ENCODE measurements at places on chromosomes 1 and 21. TPM values are rescaled to one million over a fixed set of nuclear protein-coding genes. Genes with fewer than 3 reads are reported as not detected.

DNA sequence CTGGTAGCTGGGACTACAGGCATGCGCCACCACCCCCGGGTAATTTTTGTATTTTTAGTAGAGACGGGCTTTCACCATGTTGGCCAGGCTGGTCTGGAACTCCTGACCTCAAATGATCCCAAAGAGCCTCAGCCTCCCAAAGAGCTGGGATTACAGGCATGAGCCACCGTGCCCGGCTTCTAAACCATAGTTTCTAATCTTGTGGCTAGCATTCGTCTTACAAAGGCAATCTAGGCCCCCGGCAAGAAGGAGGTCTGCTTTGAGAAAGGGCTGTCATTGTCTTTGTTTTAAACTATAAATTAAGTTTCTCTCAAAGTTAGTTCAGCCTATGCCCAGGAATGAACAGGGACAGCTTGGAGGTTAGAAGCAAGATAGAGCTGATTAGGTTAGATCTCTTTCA, 10.3 kb upstream of the L1TD1 start:
- no peaks in the 10 kb centered on the region for H3K27me3 ChIP-seq
- H3K27ac ChIP-seq = no peak overlapping the region
- H3K4me1 ChIP-seq = no peaks in the 10 kb centered on the region
- no peak for DNase-seq
- H3K4me3 ChIP-seq = no peak overlapping the region
- H3K36me3 ChIP-seq = no peaks in the 10 kb centered on the region

GRCh38 chr1:25257196-25257595, 9.9 kb upstream of the RSRP1 start:
- no peaks in the 10 kb centered on the region for H3K36me3 ChIP-seq
- no peaks in the 10 kb centered on the region for H3K4me1 ChIP-seq
- no peak overlapping the region for H3K4me3 ChIP-seq
- no peak for DNase-seq
- H3K27ac ChIP-seq = no peak overlapping the region
- no peaks in the 10 kb centered on the region for H3K27me3 ChIP-seq

DNA sequence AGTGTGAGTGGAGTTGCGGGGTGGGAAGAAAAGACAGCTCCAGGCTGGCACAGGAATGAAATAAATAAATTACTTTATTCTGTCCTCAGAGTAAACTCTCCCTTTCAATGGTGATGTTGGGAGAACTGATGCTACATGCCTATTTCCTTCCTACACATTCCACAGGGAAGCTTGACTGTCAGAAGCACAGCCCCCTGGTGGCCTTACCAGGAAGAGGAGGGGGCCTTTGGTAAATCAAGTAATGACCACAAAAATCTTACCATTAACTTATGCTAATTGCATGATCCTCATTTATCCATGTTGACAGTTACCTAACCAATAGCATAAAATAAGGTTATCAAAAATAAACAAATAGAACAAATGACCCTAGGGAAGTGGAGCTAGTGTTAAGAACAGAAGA, 605.0 kb upstream of the PKN2 start:
- H3K36me3 ChIP-seq = no peaks in the 10 kb centered on the region
- no peaks in the 10 kb centered on the region for H3K27me3 ChIP-seq
- H3K27ac ChIP-seq = no peak overlapping the region
- H3K4me1 ChIP-seq = no peaks in the 10 kb centered on the region
- H3K4me3 ChIP-seq = no peak overlapping the region

DNA sequence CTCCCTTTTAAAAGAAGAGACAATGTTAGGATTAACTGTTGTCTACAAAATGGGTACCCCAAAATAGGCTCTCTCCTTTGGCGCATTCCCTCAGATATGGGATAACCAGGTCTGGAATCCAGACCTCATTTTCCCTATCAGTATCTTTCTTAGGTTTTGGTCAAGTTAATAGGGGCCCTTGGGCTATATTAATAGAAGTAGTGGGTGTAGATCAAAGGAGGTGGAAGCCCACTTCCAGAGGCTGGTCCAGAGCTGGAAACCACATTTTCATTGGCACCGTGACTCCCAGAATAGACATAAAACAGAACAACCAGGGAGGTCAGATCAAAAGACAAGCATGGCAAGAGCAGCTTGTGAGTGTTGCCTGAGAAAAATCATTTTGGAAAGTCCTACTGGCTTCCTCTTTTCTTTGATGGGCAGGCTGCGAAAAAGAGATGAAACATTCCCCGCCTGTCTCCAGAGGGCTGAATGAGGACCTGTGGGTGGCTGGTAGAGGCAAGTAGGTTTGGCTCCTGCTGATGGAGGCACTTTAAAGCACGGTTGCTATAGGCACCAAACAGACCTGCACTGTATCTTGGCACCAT, 25.8 kb upstream of the KIF21B start:
- H3K4me3 ChIP-seq = no peak overlapping the region
- no peak for DNase-seq
- H3K27ac ChIP-seq = no peak overlapping the region
- no peaks in the 10 kb centered on the region for H3K36me3 ChIP-seq
- no peaks in the 10 kb centered on the region for H3K27me3 ChIP-seq

The AMPD1 gene
- total RNA-seq = 0.52 TPM

The EFCAB7 gene
- total RNA-seq = 3.0 TPM

The BLACAT1 gene
- total RNA-seq = 0.21 TPM

DNA sequence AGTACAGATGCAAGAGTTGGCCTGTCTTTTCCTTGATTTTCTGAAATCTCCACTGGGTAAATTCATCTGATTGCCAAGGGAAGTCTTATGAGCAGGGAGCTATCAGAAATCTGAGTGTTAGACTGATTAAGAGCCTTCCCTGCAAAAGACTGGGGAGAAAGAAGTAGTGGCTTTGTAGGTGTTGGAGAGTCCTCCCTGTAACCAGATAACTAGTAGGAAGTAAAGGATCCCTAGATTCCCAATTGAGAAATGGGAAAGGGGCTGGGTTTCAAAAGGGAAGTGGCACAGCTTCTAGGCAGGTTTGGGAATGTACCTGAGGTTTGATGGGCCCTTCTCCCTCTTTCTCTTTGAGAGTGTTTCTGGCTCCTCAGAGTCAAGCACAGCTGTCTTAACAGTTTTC, 2.1 kb downstream of the TLCD4 start:
- H3K4me1 ChIP-seq = peaks cover 2% of the 10 kb centered on the region
- no peaks in the 10 kb centered on the region for H3K27me3 ChIP-seq
- H3K36me3 ChIP-seq = no peaks in the 10 kb centered on the region
- H3K4me3 ChIP-seq = no peak overlapping the region
- DNase-seq = no peak
- H3K27ac ChIP-seq = no peak overlapping the region

- H3K4me3 ChIP-seq = no peak overlapping the region
- no peaks in the 10 kb centered on the region for H3K27me3 ChIP-seq
- no peaks in the 10 kb centered on the region for H3K4me1 ChIP-seq
- no peak for DNase-seq
- no peaks in the 10 kb centered on the region for H3K36me3 ChIP-seq
These were observed 6.1 kb upstream of the LDLRAP1 start for GRCh38 chr1:25537153-25537831.

The LCE3D gene
- not detected for total RNA-seq

GRCh38 chr1:205680073-205680851, at the start of gene SLC45A3:
Gene SLC45A3, minus strand, starts transcription at chr1:205680509. Its CDS starts 15,853 bp downstream, at chr1:205664656.
- peak within 1 kb of the TSS; percentile 78 for H3K27ac ChIP-seq
- no peaks in the 10 kb centered on the region for H3K27me3 ChIP-seq
- no peaks in the 10 kb centered on the region for H3K4me1 ChIP-seq
- H3K36me3 ChIP-seq = no peaks in the 10 kb centered on the region

The NBPF15 gene
- 43.8 TPM for total RNA-seq

DNA sequence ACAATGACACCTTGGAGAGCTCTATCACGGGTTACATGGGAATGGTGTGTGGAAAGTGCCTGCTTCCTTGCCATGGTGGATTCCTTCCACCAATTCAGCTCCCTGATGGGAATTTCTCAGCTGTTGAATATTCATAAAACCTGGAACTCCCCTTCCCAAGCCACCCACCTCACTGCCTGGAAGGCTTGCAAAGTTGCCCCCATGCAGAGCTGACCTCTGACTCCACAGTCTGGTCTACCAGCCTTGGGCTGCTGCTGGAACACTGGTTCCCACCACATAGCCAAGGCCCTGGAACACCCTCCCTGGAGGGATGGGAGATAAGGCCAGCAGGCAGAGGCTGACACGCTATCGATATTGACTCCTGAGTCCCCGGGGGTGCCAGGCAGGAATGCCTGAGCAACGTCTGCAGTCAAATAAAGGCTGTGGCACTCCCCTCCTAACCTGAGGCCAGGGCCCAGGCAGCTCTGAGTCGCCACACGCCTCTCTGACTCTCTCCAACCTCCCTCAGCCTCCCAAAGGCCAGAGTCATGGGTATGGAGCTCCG, 8.8 kb downstream of the CCDC24 start:
- H3K36me3 ChIP-seq = no peaks in the 10 kb centered on the region
- no peaks in the 10 kb centered on the region for H3K4me1 ChIP-seq
- no peak overlapping the region for H3K27ac ChIP-seq

DNA sequence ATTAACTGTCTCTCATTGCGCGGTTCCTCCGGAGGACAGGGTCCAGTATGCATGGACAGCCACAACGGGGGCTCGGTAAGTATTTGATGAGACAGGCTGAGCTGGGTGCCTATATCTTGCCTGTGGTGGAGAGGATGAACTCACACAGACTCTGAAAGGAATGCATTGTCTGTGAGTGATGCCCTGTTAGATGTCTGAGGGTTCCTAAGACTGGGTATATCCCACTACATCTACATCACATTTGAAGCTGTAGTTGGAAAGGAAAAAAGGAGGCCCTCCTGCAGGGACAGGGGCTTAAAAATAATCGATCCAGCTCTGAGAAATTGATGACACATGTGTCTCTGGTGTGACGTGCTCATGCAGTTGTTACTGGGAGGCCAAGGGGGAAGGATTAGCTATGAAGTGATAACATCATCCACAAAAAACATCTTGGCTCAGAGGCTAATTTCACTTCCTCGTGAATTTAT, 1.9 kb downstream of the ADARB1 start:
- no peak for DNase-seq
- H3K36me3 ChIP-seq = no peaks in the 10 kb centered on the region
- no peaks in the 10 kb centered on the region for H3K27me3 ChIP-seq
- H3K4me1 ChIP-seq = peaks cover 3% of the 10 kb centered on the region
- no peak overlapping the region for H3K27ac ChIP-seq

GRCh38 chr1:155463865-155464650, 98.5 kb downstream of the ASH1L start:
- no peak overlapping the region for H3K4me3 ChIP-seq
- no peak for DNase-seq
- H3K36me3 ChIP-seq = no peaks in the 10 kb centered on the region
- no peak overlapping the region for H3K27ac ChIP-seq
- no peaks in the 10 kb centered on the region for H3K27me3 ChIP-seq

- no peak overlapping the region for H3K27ac ChIP-seq
- no peaks in the 10 kb centered on the region for H3K36me3 ChIP-seq
These were observed 176.0 kb upstream of the NRIP1 start for GRCh38 chr21:15240848-15241247.

DNA sequence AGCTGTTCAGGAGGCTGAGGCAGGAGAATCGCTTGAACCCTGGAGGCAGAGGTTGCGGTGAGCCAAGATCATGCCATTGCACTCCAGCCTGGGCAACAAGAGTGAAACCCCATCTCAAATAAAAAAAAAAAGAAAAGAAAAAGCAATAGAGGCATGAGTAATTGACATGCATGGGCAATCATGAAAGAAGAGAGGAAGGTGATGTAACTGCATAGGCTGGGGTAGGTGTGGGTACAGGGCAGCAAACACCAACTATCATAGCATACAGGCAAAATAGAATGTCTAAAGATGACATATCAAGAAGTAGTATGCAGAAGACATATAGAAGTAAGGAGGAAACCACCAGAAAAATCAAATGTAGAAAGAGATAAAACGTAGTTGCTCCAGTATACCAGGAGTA, 19.0 kb upstream of the MGST3 start:
- H3K4me3 ChIP-seq = no peak overlapping the region
- no peak overlapping the region for H3K27ac ChIP-seq
- no peaks in the 10 kb centered on the region for H3K4me1 ChIP-seq
- no peaks in the 10 kb centered on the region for H3K36me3 ChIP-seq
- no peak for DNase-seq

DNA sequence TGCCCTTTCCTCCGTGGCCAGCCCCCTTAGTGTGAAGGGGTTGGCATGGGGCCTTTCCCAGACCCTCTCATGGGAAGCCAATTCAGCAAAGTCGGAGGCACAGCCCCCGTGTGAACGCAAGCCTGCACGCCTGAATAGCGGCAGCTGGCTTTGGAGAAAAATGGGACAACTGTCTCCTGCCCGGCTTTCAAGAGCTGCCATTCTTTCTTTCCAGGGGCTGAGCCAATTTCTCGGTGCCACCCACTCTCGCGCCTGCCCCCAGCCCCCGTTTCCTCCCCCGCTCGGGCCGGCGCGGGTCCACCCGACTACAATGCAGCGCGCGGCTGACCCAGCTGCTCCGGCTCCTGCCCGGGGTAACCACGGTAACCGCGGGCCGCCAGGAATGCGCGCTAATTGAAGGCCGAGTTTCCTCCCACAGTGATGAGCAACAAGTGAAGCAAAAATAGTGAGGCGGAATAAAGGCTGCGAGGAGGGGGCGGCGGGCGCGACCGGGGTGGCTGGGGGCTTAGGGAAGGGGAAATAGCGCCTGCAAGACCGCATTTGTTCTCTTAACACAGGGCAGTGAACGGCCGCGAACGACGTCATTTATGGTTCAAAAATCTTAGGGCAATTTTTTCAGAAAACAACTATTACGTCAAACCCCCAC, 27.8 kb downstream of the ILDR2 start:
- no peaks in the 10 kb centered on the region for H3K4me1 ChIP-seq
- H3K27ac ChIP-seq = no peak overlapping the region
- peak; percentile 85 for DNase-seq
- H3K36me3 ChIP-seq = no peaks in the 10 kb centered on the region
- peak overlapping the region; percentile 22 for H3K4me3 ChIP-seq

DNA sequence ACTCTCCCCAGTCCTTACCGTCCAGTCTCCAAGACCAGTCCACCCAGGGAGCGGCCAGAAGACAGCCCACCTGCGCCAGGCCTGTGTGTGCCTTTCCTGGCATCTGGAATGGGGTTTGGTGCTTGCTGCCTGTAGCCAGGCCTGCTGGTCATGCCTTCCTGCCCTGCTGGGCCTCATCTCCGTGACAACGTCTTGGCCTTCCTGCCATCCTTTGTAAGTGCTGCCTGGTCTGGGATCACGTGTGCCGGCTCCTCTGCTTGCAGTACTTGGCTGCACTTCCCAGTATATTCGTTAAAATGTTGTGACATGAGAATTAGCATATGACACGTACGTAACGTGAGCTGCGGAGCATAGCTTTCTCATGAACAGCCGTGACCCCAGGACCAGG, 145.3 kb upstream of the COL6A1 start:
- H3K27ac ChIP-seq = no peak overlapping the region
- no peaks in the 10 kb centered on the region for H3K4me1 ChIP-seq
- no peak overlapping the region for H3K4me3 ChIP-seq
- H3K36me3 ChIP-seq = no peaks in the 10 kb centered on the region

DNA sequence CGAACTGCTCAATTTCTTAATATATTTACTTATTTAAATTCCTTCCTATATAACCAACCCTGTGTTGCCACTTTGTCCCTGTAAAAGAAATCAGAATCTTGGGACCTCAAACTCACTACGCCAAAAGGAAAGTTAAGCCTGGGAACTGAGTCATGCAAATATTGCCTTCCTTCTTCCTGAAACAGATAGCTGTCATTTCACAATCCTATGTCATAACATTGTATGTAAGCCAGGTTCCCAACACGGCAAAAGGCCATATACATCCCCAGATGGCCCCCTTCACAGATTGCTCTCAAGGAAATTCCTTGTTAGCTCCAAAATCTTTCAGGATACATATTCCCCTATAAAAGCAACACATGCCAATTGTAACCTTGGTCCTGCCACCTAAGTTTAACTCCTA, 39.7 kb downstream of the C21orf91 start:
- no peak overlapping the region for H3K27ac ChIP-seq
- peaks cover 4% of the 10 kb centered on the region for H3K36me3 ChIP-seq
- no peaks in the 10 kb centered on the region for H3K4me1 ChIP-seq
- no peak for DNase-seq
- no peak overlapping the region for H3K4me3 ChIP-seq
- no peaks in the 10 kb centered on the region for H3K27me3 ChIP-seq

The CCDC190 gene
- 1.6 TPM for total RNA-seq

All from aorta (tissue), 5 donors.